Activated CD4-positive, alpha-beta T cell treated with anti-CD3 and anti-CD28 coated beads for 36 hours (primary cell): ENCODE measurements at places on chromosomes 13 and 19. TPM values are rescaled to one million over a fixed set of nuclear protein-coding genes. Genes with fewer than 3 reads are reported as not detected.

ZNF135 gene
- 1.3 TPM for total RNA-seq

PCDH20 gene
- not detected for total RNA-seq

KISS1R gene
- 14.3 TPM for total RNA-seq

PABPC3 gene
- 0.74 TPM for total RNA-seq

FOXO1 gene
- total RNA-seq, result 42.5 TPM

CALR3 gene
- not detected for total RNA-seq

CD22 gene
- 4.1 TPM for total RNA-seq

IGFL2 gene
- not detected for total RNA-seq

AMER2 gene
- not detected for total RNA-seq

THSD8 gene
- total RNA-seq, result 31.0 TPM

MCEMP1 gene
- not detected for total RNA-seq

EBI3 gene
- 16.8 TPM for total RNA-seq

AKAP8 gene
- 54.3 TPM for total RNA-seq

FREM2 gene
- not detected for total RNA-seq

PRRG2 gene
- total RNA-seq, result 1.6 TPM

ARL11 gene
- 0.85 TPM for total RNA-seq

PSG7 gene
- total RNA-seq, result not detected

PLPP2 gene
- total RNA-seq, result 0.37 TPM

CYP4F22 gene
- total RNA-seq, result 0.54 TPM

UBE2S gene
- total RNA-seq, result 228 TPM

MRPL57 gene
- 18.6 TPM for total RNA-seq
